LoVo (cell line): ENCODE measurements at places on chromosomes 5 and 9.

DNA sequence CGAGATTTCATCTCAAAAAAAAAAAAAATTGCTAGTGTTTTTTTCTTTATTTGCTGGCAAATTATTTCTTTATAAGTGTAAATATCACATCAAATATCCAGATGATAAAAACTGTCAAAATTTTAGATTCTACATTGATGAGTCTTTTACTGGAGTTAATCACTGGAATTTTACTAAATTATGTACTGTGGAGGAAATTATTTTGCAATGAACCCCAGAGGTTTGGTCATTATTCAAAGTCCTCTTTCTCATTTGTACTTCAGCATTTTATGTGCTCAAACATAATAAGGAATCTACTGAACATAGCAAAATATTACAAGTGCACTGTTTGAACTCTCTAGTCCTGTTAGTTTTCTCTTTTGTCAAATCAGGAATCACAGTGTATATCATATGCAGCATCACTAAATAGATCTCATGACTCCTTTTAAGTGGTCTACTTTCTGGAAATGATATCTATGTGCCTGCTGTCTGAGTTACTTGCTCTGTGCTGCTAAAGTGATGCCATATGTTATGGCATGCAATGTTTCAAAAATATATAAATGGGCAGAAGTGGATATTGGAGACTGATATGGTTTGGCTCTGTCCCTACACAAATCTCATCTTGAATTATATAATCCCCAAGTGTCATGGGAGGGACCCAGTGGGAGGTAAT is 18.0 kb downstream of the OTULINL start:
- no peak for DNase-seq

DNA sequence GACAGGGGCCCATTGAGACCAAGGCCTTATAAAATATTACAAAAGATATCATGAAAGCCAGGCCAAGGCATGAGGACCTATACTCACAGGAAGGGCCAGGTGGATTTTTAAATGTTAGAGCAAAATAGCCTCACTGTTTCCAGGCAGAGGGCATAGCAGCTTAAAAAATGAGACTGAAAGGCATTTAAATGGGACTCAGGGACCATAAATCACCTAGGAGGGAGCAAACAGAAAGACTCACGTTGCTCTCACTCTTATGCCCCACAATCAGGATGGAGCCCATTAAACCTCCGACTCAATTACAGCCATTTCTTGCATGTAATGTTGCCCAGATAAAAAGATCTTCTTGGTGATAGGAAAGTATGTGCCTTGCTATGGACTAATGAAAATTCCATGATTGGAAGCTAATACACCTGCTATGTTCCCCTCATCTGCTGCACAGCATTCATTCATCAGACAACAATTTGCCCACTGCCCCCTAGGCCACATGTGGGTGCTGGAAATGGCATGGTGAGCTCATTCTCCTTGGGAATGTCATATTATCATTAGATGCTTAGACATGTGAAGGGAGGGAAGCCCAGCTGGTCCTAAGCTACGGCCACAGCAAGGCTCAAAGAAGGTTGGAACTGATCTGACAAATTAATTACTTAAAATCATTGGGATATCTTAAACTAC is 128.6 kb upstream of the GRIA1 start:
- DNase-seq = no peak

DNA sequence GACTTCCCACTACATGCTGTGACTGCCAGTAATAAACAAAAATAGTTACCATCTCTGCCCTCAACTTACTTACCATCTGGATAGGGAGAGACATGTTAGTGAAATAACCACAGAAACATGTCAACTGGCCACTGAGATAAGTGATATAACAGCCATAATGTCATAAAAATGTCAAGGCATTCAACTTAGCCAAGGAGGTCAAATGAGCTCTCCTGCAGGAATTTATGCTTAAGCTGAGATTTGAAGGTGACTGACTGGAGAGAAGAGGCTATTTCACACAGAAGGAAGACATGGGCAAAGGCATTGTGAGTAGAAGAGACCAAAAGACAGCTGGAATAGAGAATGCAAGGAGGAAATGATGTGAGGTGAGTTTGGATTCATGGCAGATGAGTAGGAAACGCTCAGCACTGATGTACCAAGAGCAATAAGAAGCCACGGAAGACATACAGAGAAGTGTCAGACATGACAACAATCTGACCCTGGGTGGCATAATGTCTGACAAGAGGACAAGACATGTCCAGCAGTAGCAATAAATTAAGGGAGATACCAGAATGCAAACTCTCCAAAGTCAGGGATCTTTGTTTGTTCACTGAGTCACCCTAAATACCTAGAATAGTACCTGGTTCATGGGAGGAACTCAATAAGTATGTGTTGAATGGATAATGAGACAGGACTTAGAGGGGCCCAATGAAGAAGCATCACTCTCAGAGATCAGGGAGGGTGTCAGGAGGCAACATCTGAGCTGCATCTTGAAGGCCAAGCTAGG is 318.8 kb downstream of the ACTL7B start:
- no peak for DNase-seq

- DNase-seq = peak; percentile 2
Observed at GRCh38 chr9:109792951-109793546, 13.1 kb downstream of the PALM2AKAP2 start.
